Stimulated activated CD8-positive, alpha-beta memory T cell treated with anti-CD3 and anti-CD28 coated beads, Interleukin-4, amount 100 ng/mL, for 1 hour (primary cell): ENCODE measurements at places on chromosomes 13 and 19.

DNA sequence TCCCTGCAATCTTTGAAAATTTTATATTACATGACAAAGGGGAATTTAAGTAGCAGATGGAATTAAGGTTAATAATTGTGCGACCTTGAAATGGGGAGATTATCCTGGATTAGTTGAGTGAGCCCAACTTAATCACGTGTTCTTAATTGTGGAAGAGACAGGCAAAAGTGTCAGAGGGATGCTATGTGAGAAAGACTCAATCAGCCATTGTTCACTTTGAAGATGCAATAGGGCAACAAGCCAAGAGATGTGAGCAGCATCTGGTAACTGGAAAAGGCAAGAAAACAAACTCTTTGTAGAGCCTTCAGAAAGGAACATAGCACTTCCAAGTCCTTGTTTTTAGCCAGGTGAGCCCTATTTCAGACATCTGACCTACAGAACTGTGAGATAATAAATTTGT, 247.7 kb downstream of the SLITRK1 start:
- DNase-seq: no peak

- DNase-seq: no peak
Measured at GRCh38 chr19:39428283-39429112, 7.3 kb downstream of the RPS16 start.

DNA sequence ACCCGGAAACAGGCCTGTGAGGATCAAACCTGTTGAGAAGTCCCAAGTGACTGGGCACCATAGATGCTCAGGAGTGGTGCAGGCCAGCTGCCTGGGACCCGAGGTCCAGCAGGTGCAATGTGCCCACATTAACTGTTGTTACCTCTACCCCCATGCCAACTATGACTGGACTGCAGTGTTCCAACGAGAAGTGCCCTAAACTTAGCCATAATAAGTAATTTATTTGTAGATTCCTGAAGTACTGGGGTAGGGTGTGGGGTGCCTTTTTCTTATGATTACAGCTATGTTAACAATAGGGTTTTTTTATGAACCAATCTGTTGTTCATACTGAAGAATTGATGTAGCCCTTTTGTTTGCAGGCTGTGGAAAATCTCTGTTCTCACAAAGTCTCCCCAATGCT, 9.2 kb downstream of the CUL4A start:
- no peak for DNase-seq

DNA sequence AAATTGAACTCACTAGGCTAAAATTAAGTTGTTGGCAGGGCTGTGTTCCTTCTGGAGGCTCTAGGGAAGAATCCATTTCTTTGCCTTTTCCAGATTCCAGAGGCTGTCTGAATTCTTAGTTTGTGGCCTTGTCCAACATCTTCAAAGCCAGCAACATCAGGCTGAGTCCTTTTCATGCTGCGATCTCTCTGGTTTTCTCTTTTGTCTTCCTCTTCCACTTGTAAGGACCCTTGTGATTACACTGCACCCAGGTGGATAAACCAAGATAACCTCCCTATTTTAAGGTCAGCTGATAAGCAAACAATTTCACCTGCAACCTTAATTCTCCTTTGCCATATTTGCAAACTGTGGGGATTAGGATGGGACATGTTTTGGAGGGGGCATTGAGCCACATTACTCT, 11.5 kb downstream of the UTP14C start:
- no peak for DNase-seq

DNA sequence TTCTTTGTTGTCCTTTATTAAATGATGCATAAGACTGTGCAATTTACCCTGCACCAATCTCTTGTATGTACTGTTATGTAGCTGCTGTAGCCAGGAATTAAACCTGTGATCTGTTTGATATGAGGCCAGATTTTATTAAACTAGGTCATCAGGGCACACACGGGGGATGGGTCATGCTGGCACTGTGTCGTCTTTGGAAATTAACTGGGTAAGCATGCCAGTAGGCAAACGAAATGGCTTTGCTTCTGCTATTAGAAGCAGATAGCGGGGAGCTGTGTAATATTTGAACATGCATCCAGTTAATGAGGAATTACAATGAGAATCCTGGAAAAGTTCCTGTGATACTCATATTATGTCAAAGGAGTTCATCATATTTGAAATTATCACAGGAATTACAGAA, 23.5 kb downstream of the MTUS2 start:
- no peak for DNase-seq

DNA sequence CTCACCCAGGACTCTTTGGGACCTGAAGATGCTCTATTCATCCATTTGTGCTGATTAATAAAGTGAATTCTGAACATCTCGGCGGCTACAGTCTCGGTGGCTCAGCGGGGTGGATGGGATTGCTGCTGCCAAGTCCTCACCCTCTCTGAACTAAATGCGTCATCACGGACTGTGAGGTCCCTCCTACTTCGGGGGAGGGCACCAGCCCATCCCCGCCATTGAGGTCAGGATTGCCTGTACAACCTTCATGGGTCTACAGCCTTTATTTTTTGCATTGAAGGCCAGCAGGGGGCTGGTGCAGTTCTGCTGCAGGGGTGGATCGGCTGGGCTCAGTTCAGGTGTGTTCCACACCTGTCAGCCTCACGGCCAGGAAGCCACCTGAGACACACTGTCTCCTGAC, 181.8 kb downstream of the COL4A1 start:
- no peak for DNase-seq

DNA sequence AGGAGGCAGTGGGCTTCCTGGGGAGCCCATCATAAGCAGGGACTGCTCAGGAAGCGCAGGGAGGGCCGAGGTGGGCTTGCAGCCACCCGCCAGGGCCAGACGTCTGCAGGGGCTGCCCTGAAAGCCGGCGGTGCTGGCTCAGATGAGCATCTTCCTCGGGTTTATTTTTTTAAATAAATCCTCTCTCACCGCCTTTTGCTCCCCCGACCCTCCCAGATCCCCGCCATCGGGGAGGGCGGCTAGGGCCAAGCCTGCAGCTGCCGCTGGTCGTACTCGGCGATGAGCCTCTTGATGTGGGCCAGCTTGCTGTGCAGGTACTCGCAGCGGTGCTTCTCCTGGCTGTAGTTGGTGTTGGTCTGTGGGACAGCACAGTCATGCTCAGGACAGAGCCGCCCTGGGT, 6.6 kb upstream of the ISYNA1 start:
- no peak for DNase-seq

DNA sequence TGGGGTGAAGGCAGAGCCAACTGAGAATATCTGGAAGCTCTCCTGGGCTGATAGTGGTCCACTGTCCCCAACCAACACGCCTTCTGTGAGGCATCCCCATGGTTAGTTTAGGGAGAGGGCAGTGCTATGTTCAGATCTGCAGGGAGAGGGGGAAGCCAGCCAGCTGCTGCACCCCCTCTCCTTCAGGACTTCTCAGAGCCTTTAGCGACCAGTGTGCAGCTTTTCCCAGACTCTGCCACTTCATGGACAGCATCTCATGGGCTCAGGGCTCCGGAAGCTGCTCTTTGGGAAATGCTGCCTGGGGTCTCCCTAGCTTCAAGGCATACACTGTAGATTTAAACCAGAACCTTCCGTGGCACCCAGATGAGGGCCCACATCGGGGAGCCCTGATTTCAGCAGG, 33.5 kb downstream of the TMED1 start:
- DNase-seq: no peak

GRCh38 chr13:73870036-73870741, 264.0 kb downstream of the KLF12 start:
- DNase-seq: no peak

DNA sequence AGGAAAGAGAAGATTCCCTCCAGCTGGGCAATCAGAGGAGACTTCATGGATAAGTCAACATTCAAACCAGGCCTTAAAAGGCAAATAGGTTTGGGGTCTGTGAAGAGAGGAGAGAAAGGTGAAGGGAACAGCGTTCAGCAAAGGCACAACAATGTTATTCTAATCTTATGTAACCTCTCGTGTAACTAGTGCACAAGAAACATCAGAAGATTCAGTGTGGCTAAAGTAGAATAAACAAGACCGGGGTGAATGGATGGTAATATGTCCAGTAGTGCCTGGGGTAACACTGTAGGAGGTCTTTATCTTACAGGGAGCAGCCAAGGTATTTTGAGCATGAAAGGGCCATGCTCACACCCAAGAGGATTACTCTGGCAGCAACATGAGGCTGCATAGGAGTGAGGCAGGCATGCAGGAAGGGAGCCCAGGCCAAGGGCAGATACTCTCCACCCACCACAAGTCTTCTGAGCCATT, 24.1 kb downstream of the LHFPL6 start:
- no peak for DNase-seq

GRCh38 chr13:33696530-33696929, 121.4 kb upstream of the RFC3 start:
- DNase-seq: no peak

- DNase-seq: peak; percentile 87
Measured at GRCh38 chr19:2702170-2703076, at the start of gene GNG7. Gene GNG7, minus strand, starts transcription at chr19:2702694. Its CDS starts 182,006 bp downstream, at chr19:2520688.

- no peak for DNase-seq
Measured at GRCh38 chr13:50945669-50946068, 36.1 kb downstream of the RNASEH2B start.

- DNase-seq: no peak
Measured at GRCh38 chr19:38534574-38534973, 83.2 kb downstream of the MAP4K1 start.

- no peak for DNase-seq
Measured at GRCh38 chr13:46621133-46621532, 68.2 kb downstream of the LRCH1 start.

DNA sequence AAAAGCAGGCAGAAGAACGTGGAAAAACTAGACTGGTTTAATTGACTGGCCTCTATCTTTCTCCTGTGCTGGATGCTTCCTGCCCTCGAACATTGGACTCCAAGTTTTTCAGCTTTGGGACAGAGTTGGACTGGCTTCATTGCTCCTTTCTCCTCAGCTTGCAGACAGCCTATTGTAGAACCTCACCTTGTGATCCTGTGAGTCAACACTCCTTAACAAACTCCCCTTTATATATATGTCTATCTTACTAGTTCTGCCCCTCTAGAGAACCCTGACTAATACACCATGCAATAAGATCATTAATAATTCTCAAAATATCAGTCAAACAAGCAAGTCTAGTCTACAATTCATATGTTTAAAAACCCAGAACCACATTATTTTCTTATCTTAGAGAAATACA, 662.4 kb downstream of the TBC1D4 start:
- DNase-seq: no peak

GRCh38 chr19:5138606-5139582, 170.0 kb downstream of the KDM4B start:
- DNase-seq: peak; percentile 46

DNA sequence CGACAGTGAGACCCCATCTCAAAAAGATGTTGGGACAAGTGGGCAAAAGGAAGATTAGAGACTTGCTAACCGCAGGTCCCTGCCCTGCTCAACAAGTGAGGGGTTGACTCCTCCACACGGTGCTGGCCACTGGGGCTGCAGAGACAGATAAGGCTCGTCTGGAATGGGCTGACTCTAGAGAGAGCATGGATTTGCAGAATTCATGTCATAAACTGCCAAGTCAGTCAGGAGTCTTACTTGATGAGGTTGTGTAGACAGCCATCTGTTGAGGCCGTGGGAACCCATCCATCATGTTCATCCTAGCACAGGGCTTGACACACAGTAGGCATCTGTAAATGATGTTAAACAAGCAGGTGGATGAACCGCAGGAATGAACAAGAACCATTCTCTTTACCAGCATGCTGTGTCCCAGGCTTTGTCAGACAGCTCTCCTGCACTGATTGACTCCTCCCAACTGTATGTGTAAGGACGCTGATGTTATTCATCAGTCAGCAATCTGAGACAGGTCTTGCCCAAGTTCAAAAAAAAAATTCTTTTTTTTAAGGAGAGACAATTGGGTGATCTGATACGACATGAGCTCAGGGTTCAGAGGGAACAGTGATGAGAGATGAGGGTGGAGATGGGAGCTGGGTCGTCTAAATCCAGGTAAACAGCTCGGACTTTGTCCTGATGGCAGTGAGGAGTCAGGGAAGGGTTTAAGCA, 8.8 kb downstream of the PAF1 start:
- no peak for DNase-seq

- no peak for DNase-seq
Measured at GRCh38 chr19:610801-611480, 21.3 kb downstream of the HCN2 start.

- DNase-seq: no peak
Measured at GRCh38 chr13:77349365-77349764, 22.5 kb upstream of the MYCBP2 start.

GRCh38 chr13:41434831-41435520, 22.4 kb upstream of the RGCC start:
- no peak for DNase-seq

DNA sequence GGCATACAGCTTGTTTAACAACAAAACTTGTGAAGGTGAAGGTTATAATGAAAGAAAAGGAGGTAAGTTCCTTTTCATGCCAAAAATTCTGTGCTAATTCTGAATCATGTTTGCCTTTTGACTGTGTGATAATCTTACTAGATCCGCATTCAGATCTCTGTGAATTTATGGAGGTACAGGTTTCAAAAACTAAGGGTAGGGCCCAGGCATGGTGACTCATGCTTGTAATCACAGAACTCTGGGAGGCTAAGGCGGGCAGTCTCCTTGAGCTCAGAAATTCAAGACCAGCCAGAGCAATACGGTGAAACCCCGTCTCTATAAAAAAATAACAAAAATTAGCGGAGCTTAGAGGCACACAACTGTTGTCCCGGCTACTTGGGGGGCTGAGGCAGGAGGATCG, 45.9 kb downstream of the PCDH9 start:
- no peak for DNase-seq

GRCh38 chr13:97435794-97436193, 1.8 kb downstream of the RAP2A start:
- DNase-seq: no peak

- DNase-seq: peak; percentile 12
Measured at GRCh38 chr19:19562665-19563347, 24.7 kb downstream of the CILP2 start.

DNA sequence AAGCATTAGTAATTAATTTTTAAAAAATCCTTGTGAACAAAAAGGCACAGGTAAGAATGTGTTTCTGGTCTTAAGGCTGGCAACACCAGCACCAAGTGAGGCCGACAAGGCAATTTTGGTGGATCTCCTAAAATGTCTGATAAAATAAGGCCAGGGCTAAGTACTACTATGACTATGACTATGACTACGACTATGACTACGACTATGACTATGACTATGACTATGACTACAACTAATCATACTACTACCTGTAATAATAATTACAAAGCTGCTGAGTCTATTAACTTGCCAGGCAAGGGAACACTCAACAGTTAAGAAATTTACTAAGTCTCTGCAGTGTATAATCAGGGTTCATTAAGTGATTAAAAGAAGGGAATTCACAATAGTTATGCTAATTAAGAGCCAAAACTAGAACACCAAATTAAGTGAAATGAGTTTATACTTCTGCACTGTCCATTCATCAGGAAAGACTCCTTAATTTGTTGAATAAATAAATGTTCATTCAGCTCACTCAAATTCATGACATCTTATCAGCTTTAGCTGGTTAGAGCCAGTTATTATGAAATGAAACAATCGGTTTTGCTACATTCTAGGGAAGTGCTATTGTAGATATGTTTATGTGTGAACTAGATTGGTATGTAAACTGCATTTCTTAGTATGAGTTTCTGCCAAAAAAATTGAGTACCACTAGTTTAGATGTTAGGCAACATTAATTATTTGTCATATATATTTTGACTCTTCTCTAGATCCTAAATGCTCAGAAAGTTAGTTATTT, 1626.2 kb upstream of the PCDH20 start:
- no peak for DNase-seq

GRCh38 chr13:111519041-111519440, 198.6 kb downstream of the TEX29 start:
- DNase-seq: no peak

- DNase-seq: no peak
Measured at GRCh38 chr19:27974082-27974513, 1238.9 kb downstream of the UQCRFS1 start.

- DNase-seq: no peak
Measured at GRCh38 chr13:26019881-26020870, 31.6 kb downstream of the SHISA2 start.

- no peak for DNase-seq
Measured at GRCh38 chr13:23541221-23541824, 28.9 kb upstream of the TNFRSF19 start.
